ENCODE measurements at places on chromosomes 13 and 19. TPM values are rescaled to one million over a fixed set of nuclear protein-coding genes. Genes with fewer than 3 reads are reported as not detected.

The ZNF266 gene
- total RNA-seq, result 24.0 TPM

The LRRC8E gene
- total RNA-seq, result 0.10 TPM

The COQ8B gene
- 42.5 TPM for total RNA-seq

DNA sequence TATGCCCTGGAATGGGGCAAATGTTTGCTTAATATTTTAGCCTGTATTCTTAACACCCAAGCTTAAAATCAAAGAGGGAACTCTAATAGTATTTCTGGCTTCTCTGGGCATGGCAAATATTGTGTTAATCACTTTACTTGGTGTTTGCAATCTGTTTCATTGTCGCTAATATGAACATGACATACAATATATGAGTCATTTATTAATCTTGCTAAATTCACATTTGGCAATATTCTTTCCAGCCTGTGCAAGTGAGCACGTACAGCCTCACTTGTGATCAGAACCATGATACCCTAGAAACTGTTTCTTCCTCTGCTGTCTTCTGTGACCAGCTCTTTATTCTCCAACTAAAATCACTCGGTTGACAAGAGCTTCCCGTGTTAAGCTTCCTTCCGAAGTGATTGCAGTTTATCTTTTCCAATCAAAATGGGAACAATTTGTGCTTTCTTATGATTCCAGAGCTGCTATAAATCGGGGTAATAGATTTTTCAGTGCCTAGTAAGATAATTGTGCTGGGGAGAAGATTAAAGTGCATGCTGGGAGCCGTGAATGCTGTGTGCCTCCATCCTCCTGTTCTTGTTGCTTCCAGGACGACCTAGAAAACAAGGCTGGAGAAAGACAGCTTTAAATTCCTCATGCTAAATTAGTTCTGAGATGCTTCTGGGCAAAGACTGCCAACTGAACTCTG, 153.0 kb upstream of the TMTC4 start:
- DNase-seq, result no peak
